ENCODE measurements at places on chromosomes 3 and 15. TPM values are rescaled to one million over a fixed set of nuclear protein-coding genes. Genes with fewer than 3 reads are reported as not detected.

Gene FRMD5
- 0.64 TPM for total RNA-seq

Gene CCR3
- total RNA-seq: 0.66 TPM

Gene CFAP20DC
- total RNA-seq: 1.8 TPM

Gene IMPDH2
- 317 TPM for total RNA-seq

Gene ADGRG7
- total RNA-seq: not detected

Gene COL6A5
- not detected for total RNA-seq

Gene HRG
- 0.13 TPM for total RNA-seq

DNA sequence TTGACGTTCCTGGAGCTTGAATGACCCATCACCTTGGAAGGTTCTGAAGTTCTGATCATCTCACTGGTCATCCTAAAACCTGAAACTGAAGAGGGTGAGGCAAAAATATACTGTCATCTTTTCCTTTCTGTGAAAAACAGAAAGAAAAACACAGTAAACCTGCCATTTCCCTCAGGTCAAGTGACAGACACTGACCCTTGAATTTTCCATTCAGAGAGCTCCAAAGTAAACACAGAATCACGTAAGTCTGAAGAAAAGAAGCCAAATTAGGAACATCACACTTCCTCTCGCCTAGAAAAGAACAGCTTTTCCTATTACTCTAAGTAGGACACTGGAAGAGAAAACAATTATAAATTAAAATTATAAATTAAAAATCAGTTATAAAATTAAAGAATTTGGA lies 78.7 kb upstream of the TGFBR2 start:
- no peak for DNase-seq

DNA sequence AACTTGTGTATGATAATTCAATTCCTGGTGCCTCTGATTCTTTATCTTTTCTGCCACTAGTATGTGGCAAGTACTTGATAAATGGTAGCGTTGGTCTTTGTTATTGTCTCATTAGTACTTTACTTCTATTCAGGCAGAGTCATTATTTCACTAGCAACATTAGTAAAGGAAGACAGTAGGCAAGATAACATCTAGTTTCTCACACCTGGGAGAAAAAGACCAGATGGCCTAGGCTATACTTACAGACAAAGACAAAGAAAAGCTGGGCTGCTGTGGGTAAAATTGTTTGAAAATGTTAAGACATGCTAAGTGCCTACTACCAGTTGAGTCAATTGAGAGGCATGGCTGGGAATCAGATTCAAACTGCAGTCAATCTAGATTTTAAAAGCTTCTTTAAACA lies 198.7 kb upstream of the CMC1 start:
- no peak for DNase-seq

GRCh38 chr3:35439663-35440062 lies 199.7 kb upstream of the ARPP21 start:
- no peak for DNase-seq

DNA sequence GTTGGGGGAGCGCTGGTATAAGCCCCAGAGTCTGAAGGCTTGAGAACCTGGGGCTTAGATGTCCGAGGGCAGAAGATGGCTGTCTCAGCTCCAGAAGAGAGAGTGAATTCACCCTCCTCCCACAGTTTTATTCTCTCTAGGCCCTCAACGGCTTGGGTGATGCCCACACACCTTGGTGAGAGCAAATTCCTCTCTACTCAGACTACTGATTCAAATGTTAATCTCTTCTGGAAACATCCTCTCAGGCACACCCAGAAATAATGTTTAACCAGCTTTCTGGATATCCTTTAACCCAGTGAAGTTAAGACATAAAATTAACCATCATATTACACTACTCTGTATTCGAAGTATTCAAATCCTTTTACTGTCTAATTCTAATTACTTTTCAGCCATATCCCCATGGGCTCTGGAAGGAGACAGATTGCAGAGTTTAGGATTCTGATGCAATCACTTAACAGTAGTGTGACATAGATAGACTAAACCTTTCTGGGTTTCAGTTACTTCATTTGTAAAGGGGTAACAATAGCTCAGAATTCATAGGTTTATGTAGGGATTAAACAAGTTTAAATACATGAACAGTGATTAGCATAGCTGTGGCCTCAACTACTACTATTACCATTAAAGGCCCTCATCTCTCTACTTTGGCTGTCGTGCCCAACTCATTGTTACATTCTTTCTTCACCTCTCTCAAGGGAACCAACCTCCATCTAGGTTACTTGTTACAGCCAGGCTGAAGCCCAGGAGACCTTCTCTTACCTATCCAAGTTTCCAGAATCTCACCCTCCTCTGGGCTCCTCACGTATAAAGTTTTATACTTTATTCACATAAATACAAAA lies 25.7 kb upstream of the ANO10 start:
- no peak for DNase-seq

- DNase-seq: no peak
These were observed 22.8 kb downstream of the HGD start for GRCh38 chr3:120659285-120659684.

- no peak for DNase-seq
These were observed 11.2 kb downstream of the CCNB2 start for GRCh38 chr15:59116141-59116540.

DNA sequence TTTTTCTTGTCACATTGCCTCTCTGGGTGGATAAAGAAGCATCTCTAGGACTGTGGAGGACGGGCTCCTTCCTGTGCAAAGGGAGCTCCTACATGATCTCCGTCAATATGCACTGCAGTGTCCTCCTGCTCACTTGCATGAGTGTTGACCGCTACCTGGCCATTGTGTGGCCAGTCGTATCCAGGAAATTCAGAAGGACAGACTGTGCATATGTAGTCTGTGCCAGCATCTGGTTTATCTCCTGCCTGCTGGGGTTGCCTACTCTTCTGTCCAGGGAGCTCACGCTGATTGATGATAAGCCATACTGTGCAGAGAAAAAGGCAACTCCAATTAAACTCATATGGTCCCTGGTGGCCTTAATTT lies 478 bp downstream of the GPR15 start:
- no peak for DNase-seq

GRCh38 chr3:128074851-128075521 lies 22.7 kb downstream of the SEC61A1 start:
- DNase-seq: no peak

- DNase-seq: no peak
These were observed 60.4 kb upstream of the CHD2 start for GRCh38 chr15:92839696-92840095.

DNA sequence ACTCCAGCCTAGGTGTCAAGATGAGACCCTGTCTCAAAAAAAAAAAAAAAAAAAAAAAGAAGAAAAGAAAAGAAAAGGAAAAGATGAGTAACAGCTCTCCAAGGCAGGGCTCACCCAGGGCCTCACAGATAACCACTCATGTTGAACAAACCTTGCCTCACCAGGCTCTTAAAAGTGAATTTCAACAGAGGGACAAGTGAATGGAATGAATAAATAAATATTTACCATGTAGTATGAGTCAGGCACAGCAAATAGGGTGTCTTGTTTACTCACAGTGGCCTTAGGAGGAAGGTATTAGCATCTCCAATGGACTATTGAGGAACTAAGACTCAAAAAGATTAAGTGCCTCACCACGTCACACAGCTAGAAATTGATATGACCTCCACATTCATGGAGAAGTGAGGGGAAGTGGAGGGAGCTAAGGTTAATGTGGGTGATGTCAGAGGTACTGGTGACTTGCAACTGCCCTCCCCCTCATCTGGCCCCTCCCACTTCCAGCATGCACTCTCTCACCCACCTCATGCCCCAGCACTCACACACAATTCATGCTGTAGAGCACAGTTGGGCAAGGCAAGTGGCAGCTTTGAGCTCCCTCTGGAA lies 255.5 kb downstream of the UACA start:
- DNase-seq: no peak

GRCh38 chr3:186651678-186652215 lies 11.5 kb downstream of the FETUB start:
- no peak for DNase-seq

GRCh38 chr3:34109846-34110245 lies 311.4 kb downstream of the PDCD6IP start:
- DNase-seq: peak; percentile 31

- no peak for DNase-seq
These were observed 145.2 kb upstream of the ANKRD28 start for GRCh38 chr3:15942936-15943335.

- no peak for DNase-seq
These were observed 27.4 kb upstream of the DNAAF4 start for GRCh38 chr15:55535436-55535835.

GRCh38 chr3:177817751-177818150 lies 620.5 kb upstream of the TBL1XR1 start:
- no peak for DNase-seq

GRCh38 chr3:159239059-159239458 lies 437.2 kb downstream of the MFSD1 start:
- no peak for DNase-seq

GRCh38 chr3:129793942-129794310 lies 99.6 kb downstream of the TMCC1 start:
- no peak for DNase-seq

DNA sequence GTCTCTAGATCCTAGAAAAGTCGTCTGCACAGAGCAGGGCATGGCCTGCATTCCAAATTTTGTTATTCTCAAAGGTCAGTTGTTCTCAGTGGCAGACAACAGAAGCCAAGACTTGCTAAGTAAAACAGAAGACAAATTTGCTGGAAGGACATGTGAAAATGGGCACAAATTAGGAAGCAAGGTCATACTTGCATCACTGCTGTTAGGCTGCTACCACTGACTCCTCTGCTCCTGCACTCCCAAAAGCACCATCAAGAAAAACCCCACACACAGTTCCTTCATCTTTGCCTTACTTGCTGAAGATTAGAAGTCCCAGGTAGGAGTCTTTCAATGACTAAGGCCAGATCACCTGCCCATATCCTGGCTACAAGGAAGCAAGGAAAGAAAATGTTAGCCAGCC lies 69.9 kb upstream of the ATP2C1 start:
- no peak for DNase-seq
